Umbilical cord (tissue), 2 donors: ENCODE measurements at places on chromosomes 13 and 19.

DNA sequence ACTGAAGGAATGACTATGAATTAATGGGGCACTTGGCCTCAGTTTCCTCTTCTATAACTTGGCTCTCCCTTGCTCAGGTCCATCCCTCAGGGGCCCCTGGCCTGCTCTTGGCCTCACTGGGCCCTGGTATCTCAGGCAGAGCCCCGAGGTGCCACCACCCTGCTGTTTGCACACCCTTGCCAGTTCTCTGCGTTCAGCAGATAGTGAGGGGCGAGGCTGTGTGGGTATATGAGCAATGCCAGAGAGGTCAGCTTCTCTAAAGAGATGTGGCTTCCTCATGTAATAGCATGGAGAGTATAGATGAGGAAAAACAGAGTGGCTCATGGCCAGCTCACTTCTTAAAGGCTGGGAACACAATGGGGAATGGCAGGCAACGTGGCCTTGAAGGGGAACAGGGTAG lies 76.1 kb downstream of the CYSLTR2 start:
- DNase-seq = no peak

DNA sequence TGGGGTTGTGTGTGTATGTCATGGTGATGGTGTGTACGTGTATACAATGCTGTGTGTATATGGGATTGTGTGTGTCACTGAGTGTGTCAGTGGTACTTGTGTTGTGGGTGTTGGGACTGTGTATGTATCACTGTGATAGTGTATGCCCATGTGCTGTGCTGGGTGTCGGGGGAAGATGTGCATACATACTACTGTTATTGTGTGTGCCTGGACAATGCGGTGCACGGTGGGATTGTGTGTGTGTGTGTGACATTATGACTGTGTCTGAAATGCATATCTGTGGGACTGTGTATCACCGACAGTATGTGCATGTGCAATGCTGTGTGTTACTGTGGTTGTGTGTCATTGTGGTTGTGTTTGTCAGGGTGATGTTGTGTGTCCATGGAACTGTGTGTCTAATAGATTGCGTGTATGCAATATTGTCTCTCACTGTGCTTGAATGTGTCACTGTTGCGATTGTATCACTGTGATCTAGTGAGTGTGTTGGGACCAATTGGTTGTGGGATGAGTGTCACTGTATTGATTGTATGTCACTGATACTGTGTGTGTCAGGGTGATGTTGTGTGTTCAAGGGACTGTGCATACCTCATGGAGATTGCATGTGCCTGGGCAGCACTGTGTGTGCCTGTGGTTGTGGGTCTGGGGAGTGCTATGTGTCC lies 11.0 kb upstream of the BBC3 start:
- no peak for DNase-seq

- DNase-seq = no peak
These were observed 562 bp downstream of the IQCN start for GRCh38 chr19:18273561-18274218.

DNA sequence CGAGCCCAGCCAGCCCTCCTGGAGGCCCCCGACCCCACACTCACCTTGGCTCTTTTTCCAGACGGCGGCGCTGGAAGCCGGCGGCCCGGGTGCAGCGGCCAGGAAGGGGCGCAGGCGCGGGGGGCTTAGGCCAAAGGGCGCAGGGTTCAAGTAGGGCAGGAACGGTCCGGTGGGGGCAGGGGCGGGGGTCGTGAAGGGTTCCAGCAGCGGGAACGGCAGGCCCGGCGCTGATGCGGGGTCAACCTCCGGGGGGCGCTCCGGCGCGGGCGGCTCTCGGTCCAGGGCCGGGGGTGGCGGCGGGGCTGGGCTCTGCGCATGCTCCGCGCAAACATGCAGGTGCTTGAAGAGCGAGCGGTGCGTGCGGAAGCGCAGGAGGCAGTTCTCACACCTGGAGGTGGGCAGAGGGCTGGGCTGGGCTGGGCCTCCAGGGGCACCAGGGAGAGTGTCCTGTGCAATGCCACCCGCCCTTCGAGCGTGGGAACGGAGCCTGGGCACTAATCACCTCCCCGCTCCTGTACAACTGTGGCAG lies 2.3 kb downstream of the ZNF414 start:
- DNase-seq = no peak

- no peak for DNase-seq
These were observed 695 bp downstream of the BST2 start for GRCh38 chr19:17404621-17405249.

DNA sequence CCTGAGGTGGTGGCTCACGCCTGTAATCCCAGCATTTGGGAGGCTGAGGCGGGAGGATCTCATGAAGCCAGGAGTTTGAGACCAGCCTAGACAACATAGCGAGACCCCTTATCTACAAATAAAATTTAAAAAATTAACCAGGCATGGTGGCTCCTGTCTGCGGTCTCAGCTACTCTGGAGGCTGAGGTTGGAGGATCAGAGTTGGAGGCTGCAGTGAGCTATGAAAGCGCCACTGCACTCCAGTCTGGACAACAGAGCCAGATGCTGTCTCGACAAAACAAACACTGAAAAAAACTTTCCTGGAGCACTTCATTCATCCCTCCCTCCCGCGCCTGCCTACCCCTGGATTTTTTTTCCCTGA lies 665 bp upstream of the ATG4D start:
- DNase-seq = no peak

DNA sequence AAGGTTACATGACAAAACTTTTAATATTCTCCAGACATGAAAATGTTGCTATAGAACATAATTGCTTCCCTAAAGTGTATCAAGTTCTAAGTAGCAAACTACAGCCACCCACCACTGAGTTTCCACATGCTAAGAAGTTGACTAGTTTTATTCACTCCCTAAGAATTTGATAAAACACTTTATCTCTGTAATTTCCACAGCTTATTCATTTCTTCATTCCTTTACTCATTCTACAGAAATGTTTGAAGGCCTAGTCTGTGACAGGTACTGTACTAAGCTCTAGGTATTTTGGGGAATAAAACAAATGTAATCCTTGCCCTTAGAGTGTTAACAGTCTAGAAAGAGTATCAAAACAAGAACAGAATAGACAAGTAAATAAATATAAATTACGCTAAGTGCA lies 101.8 kb upstream of the DIAPH3 start:
- DNase-seq = no peak

DNA sequence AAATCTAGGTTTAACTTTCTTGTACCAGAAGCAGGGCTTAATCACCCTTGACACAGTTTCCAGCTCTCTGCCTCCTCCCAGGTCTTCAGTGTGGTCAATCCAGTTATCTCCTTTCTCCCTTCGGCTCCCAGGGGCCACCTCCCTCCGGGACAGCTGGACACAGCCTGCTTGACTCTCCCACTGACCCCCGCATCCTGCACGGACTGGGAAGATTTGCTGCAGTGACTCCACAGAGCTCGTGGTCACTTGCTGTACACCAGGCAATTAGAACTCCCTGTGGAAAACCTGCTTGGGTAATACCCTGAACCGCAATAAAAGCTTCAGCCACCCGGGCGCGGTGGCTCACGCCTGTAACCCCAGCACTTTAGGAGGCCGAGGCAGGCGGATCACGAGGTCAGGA lies 116.5 kb downstream of the NUFIP1 start:
- no peak for DNase-seq

GRCh38 chr19:44909775-44910174 lies 4.2 kb downstream of the APOE start:
- no peak for DNase-seq

GRCh38 chr19:42683917-42684513 lies 56.3 kb downstream of the PSG3 start:
- no peak for DNase-seq

DNA sequence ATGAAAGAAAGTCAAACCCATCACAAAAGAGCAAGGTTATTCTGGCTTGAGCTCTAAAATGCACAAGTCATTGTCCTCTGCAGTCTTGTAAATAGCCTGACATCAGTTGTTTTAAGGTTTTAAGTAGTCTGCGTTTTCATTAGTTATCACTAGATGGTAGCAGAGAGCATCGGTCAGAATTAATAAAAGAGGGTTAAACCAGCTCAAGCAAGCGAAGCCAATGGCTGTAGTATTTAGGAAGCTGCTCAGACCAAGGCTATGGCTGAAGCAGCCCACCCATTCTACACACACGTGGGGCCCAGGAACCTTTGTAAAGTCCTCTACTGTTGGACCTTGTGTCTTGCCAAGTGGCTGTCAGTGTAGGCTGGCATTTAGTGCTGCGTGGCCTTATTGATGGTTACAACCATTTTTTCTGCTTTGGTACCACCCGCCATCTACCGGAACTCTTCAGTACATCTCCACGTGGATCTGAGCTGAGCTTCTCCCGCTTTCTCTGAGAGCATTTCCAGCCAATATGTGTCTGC lies 13.3 kb upstream of the ZNF57 start:
- DNase-seq = peak; percentile 64

DNA sequence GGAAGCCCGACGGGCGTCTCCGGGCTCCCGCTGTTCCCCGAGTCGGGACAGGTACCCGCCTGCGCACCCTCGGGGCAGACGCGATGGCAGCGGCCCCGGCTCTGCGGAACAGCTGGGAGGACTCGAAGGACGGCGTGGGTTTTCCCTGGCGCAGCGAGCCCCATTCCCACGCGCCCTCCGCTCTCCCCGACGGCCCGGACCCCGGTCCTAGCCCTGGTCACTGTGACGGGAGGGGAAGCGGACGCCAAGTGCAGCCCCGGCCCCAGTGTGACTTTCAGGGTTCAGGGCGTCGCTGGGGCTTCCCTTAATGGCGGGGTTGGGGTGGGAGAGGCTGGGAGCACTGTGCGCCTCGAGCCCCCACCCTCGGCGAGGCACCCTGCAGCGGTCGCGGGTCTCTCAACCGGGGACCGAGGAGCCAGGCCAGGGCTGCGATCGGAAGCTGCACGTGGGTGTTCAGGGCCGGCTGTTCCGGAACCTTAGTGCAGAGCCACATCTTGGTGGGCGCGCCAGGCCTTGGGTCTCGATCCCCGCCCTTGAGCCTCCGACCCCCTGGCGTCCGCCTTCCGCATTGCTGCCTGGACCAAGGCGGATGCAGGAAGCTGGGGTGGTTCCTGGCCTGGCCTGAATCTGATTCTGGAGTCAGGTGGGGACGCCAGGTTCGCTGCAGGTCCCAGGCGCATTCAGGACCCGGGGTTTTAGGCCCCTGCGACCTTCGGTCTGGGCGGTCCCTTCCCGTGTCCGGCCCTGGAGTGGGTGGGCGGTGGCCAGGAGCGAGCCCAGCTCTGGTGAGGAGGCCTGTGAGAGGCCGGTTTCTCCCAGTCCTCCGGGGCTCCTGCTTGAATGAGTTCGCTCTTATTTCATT lies 3.5 kb downstream of the LGALS7B start:
- peak; percentile 41 for DNase-seq

GRCh38 chr19:22627526-22627925 lies 6.6 kb upstream of the ZNF492 start:
- no peak for DNase-seq

DNA sequence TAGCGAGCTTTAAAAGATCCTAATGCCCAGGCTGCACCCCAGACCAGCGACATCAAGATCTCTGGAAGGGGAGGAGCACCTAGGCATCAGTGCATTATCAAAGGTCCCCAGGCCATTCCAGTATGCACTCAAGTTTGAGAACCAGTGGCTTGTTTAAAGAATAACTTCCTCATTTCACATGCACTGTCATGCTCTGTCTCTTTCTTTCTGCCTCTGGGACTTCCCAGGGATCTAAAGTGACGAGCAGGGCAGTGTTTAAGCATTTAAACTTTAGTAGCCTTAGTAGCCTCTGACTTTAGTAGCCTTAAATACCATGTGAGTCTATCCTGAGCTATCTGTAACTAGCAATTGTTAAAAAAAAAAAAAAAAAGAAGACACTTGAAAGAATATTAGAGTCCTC lies 8.9 kb upstream of the FARP1 start:
- DNase-seq = no peak

DNA sequence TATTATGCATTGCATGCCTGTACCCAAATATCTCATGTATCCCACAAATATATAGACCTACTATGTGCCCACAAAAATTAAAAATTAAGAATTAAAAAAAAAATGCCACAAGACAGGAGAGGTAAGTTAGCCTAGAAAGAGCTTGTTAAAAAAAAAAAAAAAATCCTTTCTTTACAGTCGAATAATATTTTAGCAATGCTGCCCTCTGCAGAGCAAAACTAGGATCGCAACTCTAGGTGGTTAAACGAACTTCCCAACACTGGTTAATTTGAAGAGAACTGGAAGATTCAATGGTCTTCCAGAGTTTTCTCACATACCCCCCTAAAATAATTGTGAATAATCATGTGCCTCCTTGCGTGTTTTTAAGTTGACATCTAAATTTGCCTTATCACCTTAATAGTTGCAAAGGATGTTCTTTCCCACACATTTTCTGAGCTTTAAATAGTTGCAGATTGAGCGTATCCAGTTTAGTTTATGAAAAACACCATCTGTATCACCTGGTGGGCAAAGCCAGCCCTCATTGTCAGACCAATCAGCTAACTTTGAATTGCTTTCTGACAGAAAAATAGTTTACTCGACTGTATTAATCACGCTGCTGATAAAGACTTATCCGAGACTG lies 47.4 kb upstream of the RCBTB2 start:
- DNase-seq = peak; percentile 75

DNA sequence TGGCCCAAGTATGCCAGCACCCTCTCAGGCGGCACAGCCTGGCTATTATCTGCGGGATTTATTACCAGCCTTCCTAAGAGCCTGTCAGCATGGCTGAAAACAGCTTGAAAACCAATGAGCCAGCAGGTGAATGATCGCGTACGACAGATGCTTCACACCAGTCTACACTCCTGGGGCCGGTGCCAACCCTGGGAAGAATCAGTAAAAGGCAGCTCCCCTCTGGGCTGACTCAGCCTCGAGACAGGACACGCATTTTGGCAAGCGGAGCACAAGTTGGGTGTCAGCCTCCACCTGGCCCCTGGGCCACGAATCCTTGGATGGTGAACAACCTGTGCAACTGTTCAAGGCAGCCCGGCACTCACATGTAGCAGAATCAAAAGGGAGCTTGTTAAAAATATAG lies 15.6 kb downstream of the EMP3 start:
- DNase-seq = no peak

DNA sequence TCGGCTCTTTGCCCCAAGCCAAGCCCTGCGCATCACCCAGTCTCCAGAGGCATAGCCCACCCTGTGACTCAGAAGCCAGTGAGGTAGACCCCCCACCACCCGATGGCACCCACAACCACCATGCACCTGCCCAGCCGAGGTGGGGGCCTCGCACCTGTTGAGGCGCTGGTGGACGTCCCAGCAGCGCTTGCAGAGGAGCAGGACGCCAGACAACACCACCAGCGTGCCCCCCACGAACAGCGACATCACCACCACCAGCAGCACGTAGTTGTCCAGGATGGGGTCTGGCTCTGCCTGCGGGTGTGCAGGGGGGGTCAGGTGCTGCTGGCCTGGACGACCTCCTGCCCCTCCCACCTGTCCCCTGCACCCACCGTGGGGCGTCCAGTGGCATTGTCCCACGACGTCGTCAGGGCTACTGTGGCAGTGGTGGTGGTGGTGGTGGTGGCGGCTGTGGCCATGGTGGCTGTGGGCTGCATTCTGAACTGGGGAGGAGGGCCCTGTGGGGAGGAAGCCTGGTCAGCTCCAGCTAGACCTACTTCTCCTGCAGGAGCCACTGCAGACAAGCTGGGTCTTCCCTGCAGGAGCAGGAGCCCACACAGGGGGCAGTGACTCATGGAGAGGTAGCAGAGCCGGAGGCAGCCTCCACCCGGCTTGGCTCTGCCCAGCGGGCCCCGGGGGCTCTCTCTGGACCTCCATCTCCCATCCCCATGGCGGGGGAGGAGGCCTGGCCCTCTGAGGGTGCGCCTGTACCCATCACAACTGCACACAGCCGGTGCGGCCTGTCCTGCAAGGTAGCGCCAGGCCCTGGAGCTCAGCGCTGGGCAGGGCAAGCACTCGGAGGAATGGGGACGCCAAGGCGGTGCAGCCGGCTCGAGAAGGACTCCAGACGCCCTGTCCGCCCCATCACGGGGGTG lies 1.9 kb downstream of the CBARP start:
- no peak for DNase-seq

- DNase-seq = no peak
These were observed 119.0 kb downstream of the MYCBP2 start for GRCh38 chr13:77207943-77208342.
